ENCODE measurements at places on chromosomes 11 and 22.

DNA sequence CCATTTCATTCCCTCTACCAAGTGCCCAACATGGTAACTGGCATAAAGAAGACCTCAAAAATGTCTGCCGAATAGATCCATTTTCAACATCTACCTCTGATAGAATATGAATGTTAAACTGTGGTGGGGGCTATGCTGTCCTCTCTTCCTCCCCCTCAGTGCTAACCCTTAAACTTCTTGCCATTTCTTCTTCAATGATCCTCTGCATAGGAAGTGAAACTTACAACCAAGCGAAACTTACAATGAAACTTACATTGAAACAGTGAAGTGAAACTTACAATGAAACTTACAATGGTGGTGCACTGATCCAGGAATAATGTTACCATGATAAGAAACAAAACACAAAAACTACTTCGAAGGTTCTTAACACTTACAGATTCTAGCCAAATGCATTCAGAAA is 4.7 kb downstream of the RTCB start:
- no peak for DNase-seq

GRCh38 chr11:60938500-60938899 is 13.5 kb downstream of the SLC15A3 start:
- DNase-seq = no peak

- no peak for DNase-seq
These were observed 110.4 kb downstream of the RRAS2 start for GRCh38 chr11:14248580-14248981.

DNA sequence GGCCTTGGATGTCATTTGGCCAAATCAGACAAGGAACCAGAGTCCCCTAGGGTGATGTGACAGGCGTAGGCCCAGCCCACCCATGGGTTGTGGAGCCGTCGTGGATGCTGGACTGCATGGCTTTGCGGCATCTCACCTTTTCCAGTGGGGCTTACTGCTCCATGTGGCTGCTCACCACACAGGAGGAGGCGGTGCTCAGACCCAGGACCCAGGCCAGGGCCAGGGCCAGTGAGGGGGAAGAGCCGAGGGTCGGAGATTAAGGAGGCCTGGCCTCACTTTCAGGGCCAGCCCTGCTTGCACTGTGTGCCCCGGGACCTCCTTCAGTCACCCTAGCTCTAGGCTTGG is 105.6 kb downstream of the ST3GAL4 start:
- no peak for DNase-seq

DNA sequence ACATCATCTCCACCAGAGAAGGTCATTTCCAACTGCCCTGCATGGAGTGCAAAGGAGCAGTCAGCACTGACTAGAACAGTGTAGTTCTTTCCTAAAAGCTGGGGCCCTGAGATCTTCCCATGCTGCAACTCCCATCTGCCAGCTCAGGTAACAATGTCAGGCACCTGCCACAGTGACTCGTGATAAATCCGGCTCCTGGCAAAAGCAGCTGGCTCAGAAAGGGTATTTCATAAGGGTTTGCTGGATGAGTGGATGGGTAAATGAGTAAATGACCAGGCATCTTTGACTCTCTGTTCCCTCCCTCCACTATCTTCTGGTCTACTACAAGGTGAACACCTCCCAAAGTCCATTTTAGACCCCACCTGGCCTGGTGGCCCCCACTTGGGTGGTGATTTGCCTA is 403.6 kb downstream of the NXPE2 start:
- DNase-seq = no peak

All from esophagus squamous epithelium (tissue), 5 donors.